ENCODE measurements at places on chromosomes 1 and 21.

DNA sequence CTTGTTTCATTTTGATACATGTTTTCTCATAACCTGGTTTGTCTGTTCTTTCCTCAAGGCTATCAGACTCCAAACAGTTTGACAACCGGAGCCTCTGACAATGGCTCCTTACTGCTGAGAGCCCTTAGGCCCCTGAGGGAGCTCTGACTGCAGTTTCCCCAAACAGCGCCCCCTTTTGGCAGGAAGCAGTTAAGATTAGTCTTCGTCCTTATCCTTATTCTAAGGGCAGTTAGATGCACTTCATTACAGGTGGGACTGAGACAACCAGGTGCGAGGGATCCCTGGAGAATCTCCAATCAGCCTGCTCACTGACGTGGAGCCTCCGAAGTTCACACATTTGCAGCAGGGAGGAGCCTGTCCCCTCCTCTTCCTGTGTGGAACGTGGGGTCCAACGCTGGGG, 393.1 kb downstream of the BRINP3 start:
- DNase-seq = no peak

DNA sequence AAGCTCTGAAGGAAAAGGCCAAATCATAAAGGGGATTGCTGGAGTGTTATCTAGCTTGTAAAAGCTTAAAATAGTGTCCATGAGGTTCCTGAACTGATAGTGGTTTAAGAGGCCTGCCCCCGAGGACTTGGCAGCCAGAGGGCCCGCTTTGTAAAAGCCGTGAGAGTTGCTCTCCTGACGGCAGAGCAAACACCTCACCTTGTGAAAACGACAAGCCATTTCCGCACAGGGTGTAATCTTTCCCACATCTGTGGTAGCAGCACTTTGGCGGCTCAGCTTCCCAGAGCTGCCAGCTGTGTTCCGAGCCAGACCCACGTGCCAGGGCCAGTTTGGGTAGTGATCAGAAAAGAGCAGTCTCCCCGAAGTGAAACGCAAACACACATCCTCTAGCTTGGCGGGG, 37.0 kb downstream of the SERBP1 start:
- DNase-seq = no peak

GRCh38 chr1:33348676-33349080, 27.8 kb upstream of the A3GALT2 start:
- DNase-seq = peak; percentile 55

- no peak for DNase-seq
Observed at GRCh38 chr1:245867738-245868137, 639.3 kb downstream of the SMYD3 start.

- DNase-seq = no peak
Observed at GRCh38 chr1:229986737-229987337, 80.2 kb upstream of the GALNT2 start.

DNA sequence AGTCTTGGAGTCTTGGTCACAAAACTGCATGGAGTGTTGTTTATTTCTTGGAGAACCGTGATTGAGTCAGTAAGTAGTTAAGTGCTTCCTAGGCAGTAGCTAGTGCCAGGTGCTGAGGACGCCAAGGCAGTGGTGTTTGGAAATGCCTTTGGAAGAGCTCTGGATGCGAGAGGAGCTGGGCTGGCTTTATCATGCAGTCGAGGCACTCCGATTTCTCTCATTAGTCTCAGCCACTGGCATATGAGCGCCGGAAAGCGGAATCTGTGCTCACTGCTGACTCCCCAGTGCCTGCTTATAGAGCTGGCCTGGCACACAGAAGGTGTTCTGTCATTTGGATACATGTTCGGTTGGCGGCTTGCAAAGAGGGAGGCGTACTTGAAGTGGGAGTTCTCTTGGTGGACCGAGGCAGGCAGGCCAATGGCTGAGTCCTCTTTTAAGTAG, 3.6 kb downstream of the TENT5C start:
- no peak for DNase-seq

DNA sequence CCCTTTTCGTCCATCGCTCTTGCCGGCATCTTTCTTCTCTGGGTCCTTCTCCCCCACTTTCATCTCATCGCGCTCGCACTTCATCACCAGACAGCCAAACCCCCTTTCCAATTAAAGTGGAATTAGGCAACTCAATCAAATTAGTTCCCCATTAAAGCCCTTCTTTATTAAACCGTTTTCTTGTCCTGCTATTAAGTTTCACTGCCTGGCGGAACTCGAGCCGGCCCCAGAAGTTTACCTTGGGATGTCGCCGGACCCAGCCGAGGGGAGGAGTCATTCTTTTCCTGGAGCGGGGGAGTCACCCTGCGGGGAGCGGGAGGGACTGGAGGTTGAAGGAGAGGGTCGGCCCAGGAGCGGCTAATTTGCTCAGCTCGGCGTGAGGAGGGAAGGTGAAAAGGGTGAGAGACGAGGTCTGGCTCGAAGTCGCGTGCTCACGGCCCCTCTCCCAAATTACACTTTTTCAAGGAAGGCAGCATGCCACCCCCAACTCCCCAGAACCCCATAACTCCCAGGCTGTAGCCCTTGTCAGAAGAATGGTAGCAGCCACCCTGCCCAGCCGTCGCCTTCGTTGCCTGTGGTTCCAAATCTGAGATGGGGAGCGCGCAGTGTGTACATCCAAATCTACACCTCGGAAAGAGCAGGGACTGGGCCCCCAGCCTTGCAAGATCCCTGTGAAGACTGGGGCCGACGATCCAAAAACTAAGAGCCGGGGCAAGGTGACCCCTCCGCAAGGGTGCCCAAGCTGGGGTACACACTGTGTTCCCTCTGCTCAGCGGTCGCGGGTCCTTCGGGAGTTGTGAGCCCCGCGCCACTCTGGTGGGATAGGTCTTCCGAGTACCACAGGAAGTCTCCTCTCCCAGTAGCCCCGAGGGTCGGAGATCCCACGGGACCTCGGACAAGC, 6.4 kb downstream of the DMRTA2 start:
- DNase-seq = no peak

DNA sequence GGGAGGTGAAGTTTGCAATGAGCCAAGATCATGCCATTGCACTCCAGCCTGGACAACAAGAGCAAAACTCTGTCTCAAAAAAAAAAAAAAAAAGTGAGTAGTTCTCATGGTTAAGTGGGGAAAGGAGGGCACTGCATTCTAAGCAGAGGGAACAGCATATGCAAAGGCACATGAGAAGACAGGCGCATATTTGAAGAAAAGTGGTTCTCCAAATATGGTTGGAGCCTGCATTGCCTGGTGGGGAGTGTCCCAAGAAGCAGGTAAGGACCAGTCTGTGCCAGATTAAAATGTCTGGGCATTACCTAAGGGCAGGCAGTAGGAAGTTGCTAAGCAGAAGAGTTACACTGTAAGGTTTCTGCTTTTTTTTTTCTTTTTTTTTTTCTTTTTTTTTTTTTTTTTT, 2.5 kb upstream of the KPNA6 start:
- DNase-seq = no peak

GRCh38 chr1:23563755-23564374, 4.6 kb upstream of the ID3 start:
- no peak for DNase-seq

DNA sequence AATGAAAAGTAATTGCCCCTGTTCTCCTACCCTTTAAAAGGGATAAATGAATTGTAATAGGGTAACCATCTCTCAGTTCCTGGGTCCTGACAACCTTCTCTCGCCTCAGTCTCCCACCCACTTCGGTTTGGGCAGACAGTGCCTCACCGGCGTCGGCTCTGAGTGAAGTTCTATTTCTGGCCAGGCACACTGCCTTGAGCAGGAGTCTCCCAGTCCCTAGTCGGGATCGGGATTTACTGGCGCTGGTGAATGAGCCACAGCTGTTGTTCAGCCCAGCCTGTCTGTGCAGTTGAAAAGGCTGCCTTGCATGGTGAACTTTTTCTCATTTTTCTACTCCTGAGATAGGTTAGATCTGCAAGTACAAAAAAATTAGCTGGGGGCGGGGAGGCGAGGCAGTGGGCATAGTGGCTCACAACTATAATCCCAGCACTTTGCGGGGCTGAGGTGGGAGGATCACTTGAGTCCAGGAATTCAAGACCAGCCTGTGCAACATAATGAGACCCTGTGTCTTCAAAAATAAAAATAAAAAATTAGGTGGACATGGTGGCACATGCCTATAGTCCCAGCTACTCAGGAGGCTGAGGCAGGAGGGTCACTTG, 7.4 kb downstream of the PLEKHM2 start:
- no peak for DNase-seq

DNA sequence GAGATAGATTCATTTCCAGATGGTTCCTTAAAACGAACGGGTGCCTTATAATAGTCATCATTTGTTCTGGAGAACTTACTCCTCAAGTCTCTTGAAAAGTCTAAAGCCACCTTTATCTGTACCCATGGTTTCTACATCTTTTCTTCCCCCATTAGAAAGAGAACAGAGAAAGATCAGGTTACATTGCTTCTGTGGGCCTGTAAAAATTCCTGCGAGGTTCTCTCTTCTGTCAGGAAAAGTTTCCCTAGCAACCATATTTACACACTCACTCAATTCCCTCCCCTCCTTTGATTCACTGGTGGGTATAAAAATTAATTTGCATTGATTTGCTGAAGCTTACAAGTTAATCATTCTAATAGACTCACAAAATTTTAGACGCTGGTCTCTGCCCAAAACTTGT, 6.7 kb downstream of the PHC2 start:
- peak; percentile 53 for DNase-seq

DNA sequence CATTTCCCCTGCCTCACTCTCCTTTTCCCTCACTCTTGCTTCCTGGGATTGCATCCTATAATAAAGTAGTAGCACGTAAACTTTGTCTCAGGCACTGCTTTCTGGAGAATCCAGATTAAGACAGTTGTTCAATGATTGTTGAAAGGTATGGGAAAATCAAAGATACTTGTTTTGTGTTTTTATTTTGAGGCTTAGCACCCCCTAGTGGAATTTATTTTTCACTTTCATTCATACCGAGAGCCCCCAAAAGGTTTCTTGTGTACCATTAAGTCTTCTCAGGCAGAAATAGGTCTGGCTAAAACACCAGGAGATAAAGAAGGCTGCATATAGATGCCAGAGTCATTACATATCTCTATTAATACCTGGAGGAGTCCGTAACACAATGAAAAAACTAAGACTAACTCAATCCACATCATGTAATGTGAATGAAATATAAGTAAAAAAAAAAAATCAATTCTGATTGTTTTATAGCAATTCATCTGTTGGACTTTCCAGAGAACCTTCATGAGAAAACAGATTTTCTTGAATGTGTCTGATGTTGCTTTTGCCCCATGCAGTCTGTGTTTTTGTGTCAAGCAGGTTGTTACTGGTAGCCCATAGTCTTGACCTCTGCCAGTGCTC, 103.5 kb downstream of the RPE65 start:
- peak; percentile 71 for DNase-seq

DNA sequence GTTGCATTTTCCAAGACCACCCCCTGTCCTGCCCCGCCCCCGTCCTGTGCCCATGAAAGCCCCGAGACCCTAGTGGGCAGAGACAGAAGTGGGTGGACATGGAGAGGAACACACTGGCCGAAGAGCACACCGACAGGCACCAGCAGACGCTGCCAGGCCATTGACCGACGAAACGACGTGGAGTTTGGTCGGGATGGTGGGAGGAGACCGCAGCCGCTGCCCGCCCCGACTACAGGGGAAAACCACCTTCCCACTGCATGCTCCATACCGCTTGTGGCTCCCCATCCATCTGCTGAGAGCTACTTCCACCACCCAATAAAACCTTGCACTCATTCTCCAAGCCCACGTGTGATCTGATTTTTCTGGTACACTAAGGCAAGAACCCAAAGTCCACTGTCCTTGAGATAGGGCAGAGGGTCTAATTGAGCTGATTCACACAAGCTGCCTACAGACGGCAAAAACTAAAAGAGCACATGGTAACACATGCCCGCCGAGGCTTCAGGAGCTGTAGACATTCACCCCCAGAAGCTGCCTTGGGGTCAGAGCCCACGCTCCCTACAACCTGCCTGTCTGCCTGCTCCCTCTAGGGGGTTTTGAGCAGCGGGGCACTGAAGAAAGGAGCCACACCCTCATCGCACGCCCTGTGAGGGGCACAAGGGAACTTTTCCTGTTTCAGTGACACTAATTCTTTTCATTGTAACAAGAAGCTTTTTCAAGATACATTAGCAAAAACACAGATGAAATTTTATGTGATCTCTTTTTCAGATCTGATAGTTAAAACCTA, 81.2 kb upstream of the RAB3GAP2 start:
- DNase-seq = no peak

- DNase-seq = peak; percentile 28
Observed at GRCh38 chr1:10909697-10910680, 102.5 kb upstream of the TARDBP start.

GRCh38 chr1:40936931-40937339, 42.6 kb upstream of the CTPS1 start:
- DNase-seq = peak; percentile 89

- no peak for DNase-seq
Observed at GRCh38 chr21:30153697-30154340, 12.8 kb downstream of the CLDN17 start.

DNA sequence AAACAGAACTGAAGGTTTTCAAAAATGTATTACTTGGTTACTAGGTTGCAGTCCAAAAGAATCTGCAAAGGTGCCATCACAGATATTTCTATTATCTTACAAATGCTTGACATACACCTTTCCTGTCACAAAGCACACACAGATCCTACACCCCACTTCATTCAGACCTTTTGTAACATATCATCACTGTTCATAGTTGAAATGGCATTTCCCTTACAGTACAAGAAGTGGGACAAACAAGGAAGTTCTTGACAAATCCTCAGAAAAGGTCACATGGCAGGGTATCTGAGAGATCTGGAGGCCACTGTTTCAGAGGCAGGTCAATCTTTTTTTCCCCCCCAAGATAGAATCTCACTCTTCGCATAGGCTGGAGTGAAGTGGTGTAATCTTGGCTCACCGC, 21.3 kb downstream of the TOR1AIP2 start:
- DNase-seq = no peak

DNA sequence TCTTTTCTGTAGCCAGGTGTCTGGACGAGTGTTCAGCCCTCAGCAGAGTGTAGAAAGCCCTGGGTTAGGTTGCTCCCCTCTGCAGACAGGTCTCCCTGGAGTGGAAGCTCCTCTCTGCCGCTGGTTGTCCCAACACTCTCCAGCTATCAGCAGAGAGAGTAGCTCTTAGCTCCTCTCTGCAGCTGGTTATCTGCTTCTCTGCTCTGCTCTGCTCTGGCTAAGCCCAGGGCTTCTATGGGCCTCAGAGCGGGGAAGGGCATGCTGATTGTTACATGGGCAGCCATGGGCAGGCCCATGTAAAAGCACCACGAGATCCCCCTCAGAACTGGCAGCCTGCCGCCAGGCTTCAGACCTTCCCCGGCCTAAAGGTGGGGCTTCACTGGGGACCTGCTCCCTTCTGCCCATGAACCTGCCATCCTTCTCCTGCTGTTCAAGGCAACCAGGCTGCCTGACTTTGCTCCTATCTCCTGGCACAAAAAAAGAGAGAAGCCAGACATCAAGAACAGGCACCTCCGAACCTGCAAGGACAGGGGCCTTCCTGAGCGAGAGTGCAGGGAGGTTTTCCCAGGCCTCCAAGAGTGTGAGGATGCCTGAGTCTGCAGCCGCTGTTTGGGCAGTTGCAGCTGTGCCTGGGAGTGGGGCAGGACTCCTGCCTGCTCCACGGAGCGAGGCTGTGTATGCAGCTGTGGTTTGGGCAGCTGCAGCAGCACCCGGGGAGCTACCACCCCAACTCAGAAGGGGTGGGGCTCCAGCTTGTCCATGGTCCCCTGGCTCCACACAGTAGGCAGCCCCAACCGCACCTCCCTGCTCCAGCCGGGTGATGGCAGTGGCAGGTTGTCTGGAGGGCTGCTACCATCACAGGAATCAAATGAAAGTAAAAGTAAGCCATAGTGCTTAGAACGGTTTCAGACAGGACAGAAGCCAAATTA, 973.7 kb downstream of the LTN1 start:
- DNase-seq = no peak

- DNase-seq = no peak
Observed at GRCh38 chr1:11857164-11857851, 1.4 kb downstream of the NPPB start.

Measured in adipocyte (in vitro differentiated cells).